ENCODE measurements at places on chromosomes 1 and 21.

DNA sequence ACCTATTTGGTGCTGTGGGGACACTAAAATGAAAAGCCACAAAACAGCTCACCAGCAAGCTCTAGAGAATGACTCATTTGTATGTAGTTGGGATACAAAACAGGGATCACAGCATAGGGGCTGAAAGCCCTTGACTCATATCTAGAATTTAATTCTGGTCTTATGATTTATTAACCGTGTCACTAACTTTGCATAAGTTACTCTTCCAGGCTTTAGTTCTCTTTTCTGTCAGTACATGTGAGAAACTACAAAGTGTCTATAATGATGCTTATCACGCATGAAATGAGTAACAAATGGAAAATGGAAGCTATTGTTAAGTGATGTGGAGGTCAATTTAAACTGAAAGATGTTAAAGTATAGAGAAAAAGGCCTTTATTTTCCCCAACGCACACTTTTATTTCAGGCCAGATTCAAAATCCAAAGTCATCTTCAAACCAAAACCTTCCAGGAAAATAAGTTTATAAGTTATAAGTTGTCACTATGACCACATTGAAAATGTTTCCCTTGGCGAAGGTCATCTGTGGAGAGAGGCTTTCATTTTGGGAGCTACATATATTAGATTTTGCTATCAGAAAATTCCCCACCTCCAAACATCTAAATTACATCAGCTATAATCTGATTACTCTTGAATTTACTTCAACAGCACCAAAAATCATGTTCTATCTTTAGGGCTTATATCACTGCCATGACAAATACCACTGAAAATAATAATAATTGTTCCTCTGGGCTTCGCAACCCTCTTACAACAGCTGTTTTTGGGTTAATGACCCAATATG, 430.5 kb downstream of the MRPL39 start:
- DNase-seq = no peak

- DNase-seq = no peak
Measured at GRCh38 chr1:2979191-2980072, 41.8 kb upstream of the ACTRT2 start.

DNA sequence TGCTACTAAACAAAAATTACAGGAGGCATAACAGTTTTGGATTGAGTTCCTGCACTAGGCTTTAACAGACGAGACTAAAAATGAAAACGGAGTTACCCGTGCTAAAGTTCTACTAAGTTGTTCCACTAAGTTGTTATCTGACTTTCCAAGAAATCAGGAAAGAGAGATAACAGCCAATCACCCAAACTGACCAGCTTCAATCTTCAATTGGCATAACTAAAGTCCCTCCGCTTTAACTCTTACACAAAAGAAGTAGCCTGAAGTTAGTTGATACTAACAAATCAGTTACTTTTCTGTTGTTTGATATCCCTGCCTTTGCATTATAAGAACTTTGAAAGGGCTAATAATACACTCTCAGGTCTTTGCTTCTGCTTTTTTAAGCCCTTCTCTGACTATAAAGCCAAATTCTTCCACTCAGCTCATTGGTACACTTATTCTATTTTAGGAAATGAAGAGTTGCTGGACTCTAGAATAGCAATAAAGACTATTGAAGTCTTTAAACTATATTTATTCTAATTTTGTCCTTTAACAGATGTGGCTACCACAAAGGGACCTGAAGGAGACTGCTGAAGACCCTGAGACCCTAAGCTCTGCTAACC, 61.3 kb downstream of the TESK2 start:
- DNase-seq = no peak

DNA sequence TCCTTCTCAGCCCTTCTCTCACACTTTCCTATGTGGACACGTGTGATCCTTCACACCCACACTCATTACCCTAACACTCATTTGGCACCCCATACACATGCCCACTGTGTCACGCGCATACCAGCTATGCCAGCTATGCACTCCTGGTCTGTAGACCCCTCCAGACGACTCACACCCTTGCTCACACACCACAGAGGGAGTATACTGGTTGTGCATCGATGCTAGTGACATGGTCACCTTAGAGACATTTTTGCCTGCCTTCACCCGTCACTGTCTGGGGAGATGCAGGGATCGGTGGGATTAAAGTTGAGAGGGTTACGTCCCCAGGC, 8.3 kb upstream of the PPM1J start:
- no peak for DNase-seq

- no peak for DNase-seq
Measured at GRCh38 chr1:111483166-111483565, 9.4 kb downstream of the C1orf162 start.

DNA sequence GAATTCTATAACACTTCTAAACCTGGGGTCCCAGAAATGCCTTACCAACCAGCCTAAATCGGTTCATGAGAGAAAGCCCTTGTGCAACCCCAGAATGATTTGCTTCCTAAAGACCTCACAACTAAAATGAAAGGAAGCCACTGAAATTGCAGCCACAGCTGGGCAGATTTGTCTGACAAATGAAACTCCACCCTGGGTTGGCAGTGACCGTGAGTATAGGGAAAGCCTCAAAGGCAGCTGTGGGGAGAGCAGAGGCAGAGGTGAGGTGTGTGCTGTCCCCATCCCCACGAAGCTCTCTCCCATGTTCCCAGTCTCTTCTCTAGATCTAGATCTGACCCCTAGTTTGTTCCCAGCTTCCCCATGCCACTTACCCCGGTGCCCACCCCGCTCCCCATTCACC, 23.1 kb downstream of the RHBDL2 start:
- peak; percentile 46 for DNase-seq

GRCh38 chr1:180884588-180885300, 28.0 kb upstream of the KIAA1614 start:
- DNase-seq = no peak

- DNase-seq = no peak
Measured at GRCh38 chr21:38596264-38597042, 98.2 kb upstream of the ERG start.

DNA sequence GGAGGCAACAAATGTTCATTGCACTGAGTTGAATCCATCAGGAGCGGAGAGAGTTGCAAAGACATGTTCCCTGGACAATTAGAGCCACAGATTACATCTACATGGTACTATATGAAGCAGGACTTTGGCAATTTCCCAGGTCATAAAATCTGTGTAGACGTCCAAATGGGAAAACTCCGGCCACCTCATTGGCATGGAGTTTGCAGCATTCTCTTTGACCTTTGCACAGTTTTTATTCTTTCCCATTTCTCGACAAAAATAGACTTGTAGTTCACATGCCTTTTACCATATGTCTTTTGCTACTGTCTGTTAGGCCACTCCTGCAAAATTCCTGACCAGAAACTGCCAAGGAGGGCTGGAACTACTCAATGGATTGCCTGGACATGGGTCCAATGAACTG, 48.2 kb downstream of the UBE2T start:
- no peak for DNase-seq

DNA sequence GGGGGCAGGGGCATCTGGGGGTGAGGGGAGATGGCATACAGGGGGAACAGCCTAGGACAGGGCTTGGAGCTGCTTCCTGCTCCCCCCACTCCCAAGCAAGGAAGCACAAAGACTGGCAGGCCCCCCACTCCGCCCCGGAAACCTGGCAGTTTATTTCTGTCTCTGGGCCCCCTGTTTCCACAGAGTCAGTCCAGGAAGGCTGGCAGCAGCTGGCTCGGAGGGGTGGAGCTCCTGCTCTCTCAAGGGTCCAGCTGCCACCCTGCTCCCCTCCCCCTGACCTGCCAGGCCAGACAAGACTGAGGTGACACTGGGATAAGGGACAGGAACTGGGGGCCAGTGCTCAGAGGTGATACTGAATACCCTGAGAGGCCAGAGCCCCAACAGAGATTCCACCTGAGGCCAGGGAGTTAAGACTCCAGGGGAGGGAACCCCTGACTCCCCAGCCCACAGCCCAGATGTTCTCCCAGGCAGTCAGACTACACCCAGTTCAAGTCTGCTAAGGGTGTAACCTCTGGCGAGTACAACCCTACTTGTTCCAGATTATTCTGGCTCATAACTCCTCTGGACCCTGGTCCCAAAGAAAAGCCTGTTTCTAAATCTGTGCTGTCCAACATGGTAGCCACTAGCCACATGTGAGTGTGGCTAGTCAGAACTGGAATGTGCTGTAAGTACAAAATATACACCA, 26.3 kb downstream of the AHDC1 start:
- no peak for DNase-seq

- no peak for DNase-seq
Measured at GRCh38 chr1:8443558-8444194, 125.8 kb downstream of the SLC45A1 start.

GRCh38 chr1:53807916-53808315, 30.2 kb downstream of the NDC1 start:
- no peak for DNase-seq

DNA sequence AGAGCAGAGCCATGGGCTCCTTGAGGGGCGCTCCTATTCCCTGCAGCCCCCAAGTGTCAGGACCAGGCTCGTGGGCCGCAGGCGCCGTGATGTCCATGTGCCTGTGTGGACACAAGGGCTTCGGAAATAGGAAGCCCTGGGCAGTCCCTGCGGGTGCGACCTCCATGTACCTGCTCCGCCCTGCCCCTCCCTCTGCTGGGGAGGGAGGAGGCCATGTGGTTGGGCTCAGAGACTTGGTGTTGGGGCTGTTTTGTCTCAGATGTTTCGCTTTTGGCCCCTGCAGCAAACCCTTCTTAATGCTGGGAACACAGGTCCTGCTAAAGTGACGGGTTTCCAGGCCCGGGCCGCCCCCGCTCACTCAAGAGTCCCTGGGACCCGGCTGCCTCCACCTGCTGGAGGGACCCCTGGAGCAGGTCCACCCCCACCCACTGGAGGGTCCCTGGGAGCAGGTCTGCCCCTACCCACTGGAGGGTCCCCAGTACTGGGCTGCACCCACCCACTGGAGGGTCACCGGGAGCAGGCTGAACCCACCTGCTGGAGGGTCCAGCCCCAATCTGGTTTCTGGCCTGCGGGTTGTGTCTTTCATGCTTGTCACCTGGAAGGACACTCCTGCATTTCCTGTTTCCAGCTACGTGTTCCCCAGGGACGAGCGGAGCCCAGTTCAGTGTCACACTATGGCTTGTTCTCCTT, 156.5 kb downstream of the PEX14 start:
- no peak for DNase-seq

DNA sequence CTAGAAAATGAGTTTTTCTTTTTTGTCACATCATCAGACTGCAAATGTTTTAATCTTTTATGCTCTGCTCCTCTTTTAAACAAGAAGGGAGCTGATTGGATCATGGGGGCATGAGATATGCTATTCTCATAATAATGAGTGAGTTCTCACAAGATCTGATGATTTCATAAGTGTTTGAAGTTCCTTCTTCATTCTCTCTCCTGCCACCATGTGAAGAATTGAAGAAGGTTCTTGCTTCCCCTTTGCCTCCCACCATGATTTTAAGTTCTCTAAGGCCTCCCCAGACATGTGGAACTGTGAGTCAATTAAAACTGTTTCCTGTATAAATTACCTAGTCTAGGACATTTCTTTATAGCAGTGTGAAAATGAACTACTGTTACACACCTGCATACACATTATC, 218.2 kb downstream of the NRIP1 start:
- DNase-seq = no peak

DNA sequence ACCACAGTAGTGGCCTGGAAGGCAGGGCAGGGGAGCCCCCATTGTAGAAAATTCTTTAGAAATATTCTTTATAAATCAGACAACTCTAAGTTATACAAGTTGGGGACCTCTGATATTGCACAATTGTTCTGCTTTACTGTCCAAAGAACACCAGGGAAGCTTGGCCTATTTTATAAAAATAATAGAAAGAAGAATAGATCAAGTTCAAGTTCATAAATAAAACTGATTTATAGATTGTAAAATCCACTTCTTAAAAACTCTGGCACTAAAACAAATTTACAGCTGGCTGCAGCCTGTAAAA, 55.0 kb upstream of the GALNT2 start:
- DNase-seq = no peak

DNA sequence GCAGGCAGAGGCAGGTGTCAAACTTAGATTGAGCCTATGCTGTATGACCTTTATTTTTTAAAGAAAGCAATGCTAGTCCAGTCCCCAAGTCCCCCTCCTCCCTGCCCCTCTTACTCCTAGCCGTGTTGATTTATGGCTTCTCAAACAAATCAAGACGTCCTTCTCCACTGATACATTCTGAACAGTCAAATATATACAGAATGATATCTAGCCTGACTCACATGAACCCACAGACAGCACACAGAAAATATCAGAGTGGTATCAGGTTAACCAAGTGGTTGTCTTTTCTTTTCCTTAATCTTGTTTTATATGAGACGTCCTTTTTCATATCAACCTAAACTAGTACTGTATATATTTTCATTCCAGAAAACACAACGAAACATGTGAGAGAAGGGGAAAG, 13.4 kb downstream of the DAB1 start:
- DNase-seq = no peak

GRCh38 chr1:98402860-98403259, 258.7 kb upstream of the SNX7 start:
- DNase-seq = no peak

GRCh38 chr1:199733125-199733524, 294.4 kb upstream of the NR5A2 start:
- no peak for DNase-seq

GRCh38 chr1:12085643-12086260, 22.6 kb downstream of the TNFRSF8 start:
- DNase-seq = no peak

- DNase-seq = no peak
Measured at GRCh38 chr21:33886321-33886720, 29.3 kb downstream of the ATP5PO start.

Measured in lower leg skin (tissue), 4 donors.